AG08396 (cell line): ENCODE measurements at places on chromosomes 2 and 18.

DNA sequence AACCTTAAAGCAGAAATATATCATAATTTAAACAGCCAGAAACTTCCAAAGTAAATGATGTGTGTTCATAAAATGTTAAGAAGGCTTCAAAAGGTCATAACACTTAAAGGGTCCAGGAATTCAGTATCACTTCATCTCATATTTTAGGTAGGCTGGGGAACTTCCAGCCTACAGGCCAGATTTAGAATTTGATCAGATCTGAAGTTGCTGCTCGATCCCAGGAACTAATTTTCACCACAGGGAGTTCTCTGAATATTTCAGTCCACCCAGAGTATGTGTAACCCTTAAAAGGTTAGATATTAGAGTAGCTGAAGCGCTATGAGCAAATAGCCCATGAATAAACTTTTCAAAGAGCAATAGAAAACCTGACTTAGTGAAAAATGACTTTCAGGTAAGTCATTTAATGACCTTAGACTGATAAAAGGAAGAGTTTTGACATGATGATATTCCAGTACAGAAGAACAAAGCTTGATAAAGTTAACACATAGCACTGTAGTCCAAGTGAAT, 1.7 kb downstream of the WIPF1 start:
- DNase-seq: no peak

DNA sequence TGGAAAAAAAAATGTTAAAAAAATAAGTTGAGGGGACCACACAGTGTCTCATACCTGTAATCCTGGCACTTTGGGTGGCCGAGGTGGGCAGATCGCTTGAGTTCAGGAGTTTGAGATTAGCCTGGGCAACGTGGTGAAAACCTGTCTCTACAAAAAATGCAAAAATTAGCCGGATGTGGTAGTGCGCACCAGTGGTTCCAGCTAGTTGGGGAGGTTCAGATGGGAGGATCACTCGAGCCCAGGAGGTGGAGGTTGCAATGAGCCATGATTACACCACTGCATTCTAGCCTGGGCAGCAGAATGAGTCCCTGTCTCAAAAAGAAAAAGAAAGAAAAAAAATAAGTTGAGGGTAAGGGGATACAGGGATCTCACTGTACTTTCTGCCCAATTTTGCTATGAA, 6.1 kb upstream of the KYNU start:
- DNase-seq: no peak

- DNase-seq: no peak
Observed at GRCh38 chr18:48049757-48050156, 119.3 kb upstream of the SMAD2 start.

DNA sequence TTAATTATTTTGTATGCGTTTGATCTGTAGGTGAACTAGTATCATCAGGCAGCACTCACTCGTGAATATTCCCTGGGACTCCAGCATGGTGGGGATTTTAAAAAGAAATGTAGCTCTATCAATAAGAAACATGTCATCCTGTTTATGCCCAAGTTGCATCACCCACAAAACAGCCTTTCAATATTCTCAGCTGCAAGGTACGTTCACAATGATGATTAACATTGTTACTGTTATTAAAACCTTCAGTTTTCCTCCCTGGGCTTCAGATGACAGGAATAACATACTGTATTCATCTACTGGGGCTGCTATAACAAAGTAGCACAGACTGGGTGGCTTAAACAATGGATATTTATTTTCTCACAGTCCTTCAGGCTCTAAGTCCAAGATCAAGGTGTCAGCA, 87.9 kb upstream of the KLHL29 start:
- DNase-seq: no peak

DNA sequence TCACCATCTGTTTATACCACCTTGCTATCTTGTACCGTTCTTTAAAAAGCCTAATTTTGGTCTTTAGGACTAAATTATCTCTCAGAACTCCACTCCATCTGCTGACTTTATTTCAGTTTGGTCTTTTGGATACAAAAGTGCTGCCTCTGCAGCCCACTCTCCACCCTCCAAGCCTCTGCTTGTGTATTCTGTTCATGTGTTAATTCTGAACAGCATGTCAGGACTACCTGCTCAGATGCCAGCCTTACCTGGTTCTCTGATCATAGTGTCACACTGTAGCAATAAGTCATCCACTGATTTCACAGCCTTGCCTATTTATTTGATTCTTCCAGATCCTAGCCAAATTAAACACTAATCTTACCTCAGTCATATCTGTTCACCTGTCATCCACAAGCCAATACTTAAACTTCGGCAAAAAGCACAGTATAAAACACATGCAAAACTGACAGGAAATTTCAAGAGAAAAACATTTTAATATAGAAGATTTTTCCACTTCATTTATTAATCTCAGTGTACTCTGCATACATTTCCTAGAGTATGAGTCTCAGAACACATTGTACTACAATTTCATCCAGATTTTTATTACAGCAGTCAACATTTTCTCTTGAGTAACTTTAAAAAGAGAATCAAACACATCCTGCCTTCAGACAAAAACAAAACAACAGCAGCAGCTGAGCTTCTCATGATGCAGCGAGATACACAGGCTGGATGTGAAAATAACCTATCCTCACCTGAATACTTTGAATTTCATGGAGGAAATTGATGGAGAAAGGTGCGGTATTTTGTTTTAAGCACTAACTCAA, 64.9 kb downstream of the PPP1R1C start:
- DNase-seq: no peak

DNA sequence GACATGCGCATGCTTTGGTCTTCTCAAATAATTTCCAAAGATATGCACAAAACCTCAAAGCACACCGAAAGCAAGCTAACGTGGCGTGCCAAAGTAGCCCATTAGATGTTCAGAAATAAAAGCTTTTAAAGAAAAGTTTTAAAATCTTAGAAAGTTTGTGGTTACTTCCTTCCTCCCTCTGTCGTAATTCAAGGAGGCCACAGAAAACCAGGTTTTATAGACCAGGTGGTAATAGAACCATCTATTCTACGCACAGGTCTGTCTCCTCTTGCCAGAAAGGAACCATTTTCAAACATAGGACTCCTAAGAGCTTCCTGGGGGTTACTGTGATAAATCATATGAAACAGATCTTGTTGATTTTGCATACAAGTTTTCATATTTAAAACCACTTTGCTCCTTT, 487.2 kb downstream of the ARHGAP15 start:
- no peak for DNase-seq

DNA sequence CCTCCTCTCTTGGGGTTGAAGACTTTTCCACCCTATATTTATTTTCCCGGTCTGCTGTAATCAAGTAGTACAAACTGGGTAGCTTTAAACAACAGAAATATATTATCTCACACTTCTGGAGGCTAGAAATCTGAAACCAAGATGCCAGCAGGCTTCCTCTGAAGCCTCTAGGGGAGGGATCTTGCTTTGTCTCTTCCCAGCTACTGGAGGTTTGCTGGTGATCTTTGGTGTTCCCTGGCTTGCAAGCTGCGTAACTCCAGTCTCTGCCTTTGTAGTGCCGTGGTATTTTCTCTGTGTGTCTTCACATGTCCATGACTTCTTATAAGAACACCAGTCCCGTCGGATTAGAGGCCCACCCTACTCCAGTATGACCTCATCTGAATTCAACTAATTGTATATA, 44.4 kb downstream of the MYO3B start:
- DNase-seq: no peak

- no peak for DNase-seq
Observed at GRCh38 chr2:19807866-19808265, 93.9 kb downstream of the TTC32 start.

DNA sequence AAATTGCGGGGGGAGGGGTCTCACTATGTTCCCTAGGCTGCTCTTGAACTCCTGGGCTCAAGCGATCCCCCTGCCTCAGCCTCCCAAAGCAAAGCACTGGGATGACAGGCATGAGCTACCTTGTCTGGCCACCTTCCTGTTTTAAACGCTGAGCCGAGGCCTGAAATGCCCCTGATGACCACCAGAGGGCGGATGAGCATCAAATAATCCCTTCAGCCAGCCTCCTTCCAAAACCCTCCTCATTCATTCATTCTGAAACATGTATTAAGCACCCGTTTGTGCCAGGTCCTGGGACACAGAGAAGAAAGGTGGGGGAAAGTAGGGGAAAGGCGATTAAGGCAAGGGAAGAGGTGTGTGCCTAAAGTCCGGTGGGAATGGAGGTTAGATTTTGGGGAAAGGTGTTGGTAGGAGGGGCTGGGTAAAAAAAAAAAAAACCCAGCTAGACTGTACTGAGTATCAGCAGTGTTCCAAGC, 30.7 kb upstream of the PTMA start:
- DNase-seq: peak; percentile 81

DNA sequence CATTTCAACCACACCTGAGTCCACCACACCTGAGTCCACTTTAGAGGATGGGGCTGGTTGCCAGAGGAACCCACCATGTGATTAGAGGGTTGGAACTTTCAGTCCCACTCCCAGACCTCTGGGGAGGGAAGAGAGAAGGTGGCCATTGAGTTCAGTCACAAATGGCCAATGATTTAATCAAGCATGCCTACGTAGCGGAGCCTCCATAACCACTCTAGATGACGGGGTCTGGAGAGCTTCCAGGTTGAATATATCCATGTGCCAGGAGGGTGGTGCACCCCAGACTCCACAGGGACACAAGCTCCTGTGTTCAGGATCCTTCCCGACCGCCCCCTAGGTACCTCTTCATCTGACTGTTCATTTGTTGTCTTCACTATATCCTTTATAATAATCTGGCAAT, 53.3 kb downstream of the CYBRD1 start:
- DNase-seq: no peak

DNA sequence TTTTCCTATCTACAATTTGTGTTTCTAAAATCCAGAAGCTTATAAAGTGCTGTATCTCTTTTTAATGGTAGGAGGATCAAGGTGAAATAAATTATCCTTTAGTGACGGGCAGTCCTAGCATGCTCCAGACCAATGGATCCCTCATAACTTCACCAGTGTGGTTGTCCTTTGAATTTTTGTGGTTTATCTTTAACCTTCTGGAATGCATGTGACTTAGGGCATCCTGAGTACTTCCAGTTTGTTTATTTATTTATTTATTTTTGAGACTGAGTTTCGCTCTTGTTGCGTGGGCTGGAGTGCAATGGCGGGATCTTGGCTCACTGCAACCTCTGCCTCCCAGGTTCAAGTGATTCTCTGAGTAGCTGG, 40.4 kb downstream of the NUP35 start:
- DNase-seq: no peak

- DNase-seq: no peak
Observed at GRCh38 chr2:105362862-105363591, 25.7 kb downstream of the C2orf49 start.

GRCh38 chr2:176206682-176207081, 18.2 kb downstream of the HOXD1 start:
- DNase-seq: no peak

DNA sequence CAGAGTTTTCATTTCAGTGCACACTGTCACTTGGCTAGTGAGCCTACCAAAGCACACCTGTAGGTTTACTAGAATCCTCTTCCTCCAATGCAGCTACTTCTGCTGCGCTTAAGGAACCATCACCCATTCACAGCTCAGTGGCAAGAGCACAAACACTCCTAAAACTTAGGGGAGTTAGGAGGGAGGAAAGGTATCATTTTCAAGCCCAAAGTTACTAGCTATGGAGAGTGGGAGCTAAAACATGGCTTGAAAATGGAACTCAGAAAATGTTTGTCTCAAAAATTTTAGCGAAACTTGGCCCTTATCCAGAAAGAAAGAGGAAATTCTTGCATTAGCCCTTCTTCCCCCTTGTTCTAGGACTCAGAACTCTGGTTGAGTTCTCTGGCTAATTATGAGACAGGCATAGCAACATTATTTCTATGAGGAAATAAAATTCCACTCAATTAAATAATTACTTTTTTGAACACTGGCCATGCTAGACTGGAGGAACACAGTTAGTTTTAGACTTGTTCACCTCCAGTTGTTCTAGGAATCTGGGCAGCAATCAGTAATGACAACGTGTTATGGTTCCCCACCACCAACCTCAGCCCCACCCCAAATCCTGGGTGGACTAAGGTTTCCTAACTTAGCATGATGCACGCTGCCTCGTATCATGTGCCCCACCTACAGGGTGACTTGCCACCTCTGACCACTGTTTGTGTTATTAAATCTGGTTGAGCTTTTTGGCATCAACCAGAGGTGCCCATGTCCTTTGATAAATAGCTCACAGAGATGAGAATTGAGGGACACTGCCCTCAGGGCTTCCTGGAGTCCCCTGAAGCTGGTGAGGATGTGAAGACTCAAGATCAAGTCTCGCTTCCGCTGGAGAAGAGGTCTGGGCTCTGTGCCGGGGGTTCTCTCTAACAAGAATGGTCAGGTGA, 32.8 kb downstream of the LPIN2 start:
- DNase-seq: no peak

- no peak for DNase-seq
Observed at GRCh38 chr2:19835781-19836281, 66.0 kb downstream of the TTC32 start.

DNA sequence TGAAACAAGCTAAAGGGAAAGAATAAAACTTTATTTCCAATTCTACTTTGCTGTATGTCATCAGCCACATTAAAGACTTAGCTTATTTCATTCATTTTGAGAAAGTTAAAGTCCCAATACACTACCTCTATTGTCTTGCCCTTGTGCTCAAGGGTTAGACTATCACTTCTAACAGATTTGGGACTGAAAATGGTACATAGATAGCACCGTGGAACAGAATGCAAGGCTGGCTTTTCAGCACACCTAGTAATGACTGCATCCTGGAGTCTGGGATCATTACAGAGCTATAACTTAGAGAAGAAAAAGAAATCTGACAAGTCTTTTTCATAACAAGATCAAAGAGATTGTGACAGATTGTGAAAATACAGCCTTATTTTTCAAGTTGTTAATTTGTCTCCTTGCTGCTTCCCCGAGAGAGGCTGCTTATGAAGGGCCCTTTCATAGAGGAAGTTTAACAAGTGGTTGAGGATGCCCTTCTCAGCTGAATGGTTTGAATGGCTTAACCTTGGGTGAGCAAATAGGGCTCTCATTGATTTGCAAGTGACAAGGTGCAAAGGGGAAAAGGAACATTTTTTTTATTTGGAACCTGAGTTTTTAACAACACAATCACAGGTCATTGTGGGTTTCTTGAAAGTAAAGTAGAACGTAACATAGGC, 371.8 kb downstream of the EPHA4 start:
- no peak for DNase-seq

- no peak for DNase-seq
Observed at GRCh38 chr2:239017491-239018098, 169.7 kb downstream of the TWIST2 start.

- no peak for DNase-seq
Observed at GRCh38 chr2:36478999-36479398, 119.0 kb downstream of the FEZ2 start.

DNA sequence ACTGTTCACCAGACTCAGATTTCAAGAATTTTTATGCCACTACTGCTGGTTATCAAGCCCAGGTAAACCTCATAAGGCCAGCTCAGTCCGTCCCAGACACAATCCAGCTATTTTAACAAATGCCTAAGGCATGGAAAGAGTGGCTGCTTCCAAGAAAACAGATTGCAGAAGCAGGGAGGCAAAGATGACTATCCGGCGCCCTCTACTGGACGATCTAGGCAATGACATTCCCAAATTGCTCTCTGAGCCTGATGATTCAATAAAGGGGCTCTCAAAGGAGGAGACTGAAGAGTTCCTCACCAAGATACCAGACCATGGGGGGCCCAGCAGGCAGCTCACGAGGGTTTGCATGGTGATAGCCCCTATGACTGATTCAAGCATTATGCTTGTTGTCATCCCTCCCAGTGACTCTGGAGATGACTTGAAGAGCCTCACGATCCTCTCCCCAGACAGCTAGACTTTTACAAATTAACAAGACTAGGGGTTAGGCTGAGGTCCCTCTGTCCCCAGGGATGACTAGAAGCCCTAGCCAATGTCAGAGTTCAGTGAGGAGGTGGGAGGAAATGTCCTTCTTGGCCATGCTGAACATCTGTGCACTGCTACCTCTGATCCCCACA, 25.0 kb downstream of the SERPINB8 start:
- DNase-seq: peak; percentile 71

GRCh38 chr18:28161608-28162599, 15.0 kb downstream of the CDH2 start:
- DNase-seq: peak; percentile 44
